ENCODE measurements at places on chromosomes 3 and 15.

DNA sequence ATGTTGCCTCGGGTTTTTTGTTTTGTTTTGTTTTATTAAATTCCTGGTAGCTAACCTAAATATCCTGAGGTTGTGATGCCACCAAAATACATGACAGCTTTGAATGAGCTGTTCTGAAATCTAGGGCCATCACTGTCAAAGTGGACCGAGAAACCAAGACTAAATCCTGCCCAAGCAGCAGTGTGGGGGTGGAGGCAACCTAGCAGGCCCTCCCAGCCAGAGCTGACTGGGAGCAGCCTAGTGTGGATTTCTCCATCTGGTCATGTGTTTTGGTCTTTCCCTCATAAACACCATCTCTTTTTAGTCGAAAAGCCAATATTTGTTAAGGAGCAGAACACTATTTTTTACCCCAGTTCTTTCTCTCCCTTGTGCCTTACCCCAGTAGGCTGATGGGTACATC, 52.2 kb downstream of the LARS2 start:
- DNase-seq: no peak

DNA sequence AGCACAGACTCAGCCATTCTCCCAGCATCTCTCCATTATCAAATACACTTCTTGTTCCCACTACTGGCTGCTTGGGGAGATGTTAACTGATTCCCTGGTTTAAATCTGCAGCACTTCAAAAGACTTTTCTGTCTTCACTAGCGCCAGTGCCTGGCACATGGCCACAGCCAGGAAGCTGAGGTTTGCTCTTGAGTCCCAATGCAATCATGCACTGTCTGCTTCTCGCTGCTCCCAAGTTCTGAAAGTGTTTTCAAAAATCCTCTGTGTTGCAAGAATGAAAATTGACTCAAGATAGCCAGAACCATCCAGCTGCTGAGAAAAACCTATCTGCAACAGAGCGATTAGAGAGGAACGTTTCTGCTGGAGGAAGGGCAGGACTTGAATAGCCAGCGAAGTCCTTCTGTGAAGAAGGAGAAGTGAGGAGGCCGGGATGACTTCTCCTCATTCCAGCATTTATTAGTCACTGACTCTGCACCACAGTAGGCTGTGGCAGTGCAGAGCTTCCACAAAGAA, 358.4 kb upstream of the NR2F2 start:
- peak; percentile 76 for DNase-seq

DNA sequence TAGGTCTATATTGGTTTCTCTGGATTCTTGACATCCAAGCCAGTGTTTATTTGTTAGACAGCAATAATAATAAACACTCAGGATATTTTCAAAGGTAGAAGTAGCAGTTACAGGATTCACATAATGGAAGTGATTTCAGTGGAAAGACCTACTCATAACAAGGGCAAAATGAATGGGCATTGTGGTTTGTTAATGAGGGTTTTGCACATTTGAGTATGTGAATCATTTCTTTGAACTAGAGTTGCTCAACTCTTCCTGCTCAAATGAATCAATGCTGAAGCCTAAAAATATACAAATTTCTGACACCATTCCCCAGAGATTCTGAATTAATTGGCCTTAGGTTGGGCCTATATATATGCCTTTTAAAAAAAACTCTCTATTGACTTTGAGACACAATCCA, 4.1 kb upstream of the COL6A5 start:
- peak; percentile 58 for DNase-seq

DNA sequence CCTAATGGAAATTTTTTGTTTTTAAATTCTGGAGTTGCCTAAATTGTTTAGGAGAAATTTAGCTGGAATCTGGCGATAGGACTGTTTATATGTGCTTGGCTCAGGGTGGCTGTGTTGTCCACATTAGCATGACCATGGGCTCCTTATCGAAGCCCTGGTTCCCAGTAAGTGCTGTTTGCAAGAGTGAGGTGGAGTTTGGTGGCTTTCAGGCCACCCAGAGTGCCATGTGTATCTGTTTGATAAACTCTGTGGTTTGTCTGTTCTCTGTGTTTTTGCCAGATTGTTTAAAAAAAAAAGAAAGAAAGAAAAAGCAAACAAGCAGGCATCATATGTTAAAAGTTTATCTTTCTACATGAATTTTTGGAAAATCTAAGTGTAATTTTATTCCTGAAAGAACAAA, 51.5 kb downstream of the PLCL2 start:
- no peak for DNase-seq

Data from HT1080 (cell line).